ENCODE measurements at places on chromosomes 6 and 20.
A peak's percentile ranks its signal among the peaks of the same experiment; 100 is the strongest.

DNA sequence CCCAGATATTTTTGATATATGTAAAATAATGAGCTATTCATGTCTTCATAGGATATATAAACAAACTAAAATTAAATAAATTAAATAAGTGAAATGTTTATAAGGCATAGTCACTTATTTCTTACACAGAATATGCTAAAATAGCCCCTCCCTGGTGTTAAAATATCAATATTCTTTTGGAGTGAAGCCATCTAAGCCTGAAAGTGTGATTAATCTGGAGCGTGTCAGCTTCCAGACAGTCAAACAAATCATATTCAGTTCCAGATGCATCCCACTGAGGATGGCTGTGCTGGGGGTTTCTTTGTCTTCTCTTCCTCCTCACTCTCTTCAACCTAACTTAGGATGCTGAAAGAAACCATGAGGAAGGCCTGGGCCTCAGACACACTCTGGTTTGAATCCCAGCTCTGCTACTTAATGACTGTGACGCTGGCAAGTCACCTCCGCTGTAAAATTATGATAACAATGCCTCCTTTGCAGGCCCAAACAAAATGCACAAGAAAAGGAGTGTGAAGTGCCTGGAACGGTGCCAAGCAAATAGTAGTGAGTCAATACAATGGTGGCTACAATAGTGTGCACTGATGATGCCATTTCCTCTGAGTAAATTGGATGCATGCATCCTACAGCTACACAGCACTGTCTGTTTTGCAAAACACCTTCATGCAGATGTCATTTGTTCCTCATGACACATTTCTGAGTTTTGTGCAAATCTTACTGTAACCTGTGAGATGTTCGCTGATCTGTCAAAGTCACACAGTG lies 161.4 kb downstream of the FOXC1 start:
- DNase-seq, result peak; percentile 28
- no peaks in the 10 kb centered on the region for H3K36me3 ChIP-seq
- no peaks in the 10 kb centered on the region for H3K27me3 ChIP-seq
- peaks cover 20% of the 10 kb centered on the region for H3K4me1 ChIP-seq
- no peak overlapping the region for H3K4me3 ChIP-seq

- H3K4me1 ChIP-seq, result peaks cover 8% of the 10 kb centered on the region
- no peak overlapping the region for H3K27ac ChIP-seq
- no peak for DNase-seq
- H3K27me3 ChIP-seq, result no peaks in the 10 kb centered on the region
- H3K36me3 ChIP-seq, result peaks cover 14% of the 10 kb centered on the region
- no peak overlapping the region for H3K4me3 ChIP-seq
Measured at GRCh38 chr20:3854462-3854871, 7.8 kb downstream of the MAVS start.

GRCh38 chr6:16249971-16250370 lies 11.6 kb downstream of the GMPR start:
- H3K4me1 ChIP-seq, result peaks cover 11% of the 10 kb centered on the region
- no peak overlapping the region for H3K27ac ChIP-seq
- no peak for DNase-seq
- no peaks in the 10 kb centered on the region for H3K36me3 ChIP-seq
- H3K4me3 ChIP-seq, result no peak overlapping the region
- no peaks in the 10 kb centered on the region for H3K27me3 ChIP-seq

GRCh38 chr6:54588176-54588575 lies 258.4 kb upstream of the FAM83B start:
- H3K4me3 ChIP-seq, result no peak overlapping the region
- no peak for DNase-seq
- H3K4me1 ChIP-seq, result no peaks in the 10 kb centered on the region

GRCh38 chr20:57212534-57213276 lies 53.7 kb downstream of the BMP7 start:
- H3K4me1 ChIP-seq, result peaks cover 12% of the 10 kb centered on the region
- peak; percentile 49 for DNase-seq
- no peaks in the 10 kb centered on the region for H3K36me3 ChIP-seq
- no peak overlapping the region for H3K27ac ChIP-seq

DNA sequence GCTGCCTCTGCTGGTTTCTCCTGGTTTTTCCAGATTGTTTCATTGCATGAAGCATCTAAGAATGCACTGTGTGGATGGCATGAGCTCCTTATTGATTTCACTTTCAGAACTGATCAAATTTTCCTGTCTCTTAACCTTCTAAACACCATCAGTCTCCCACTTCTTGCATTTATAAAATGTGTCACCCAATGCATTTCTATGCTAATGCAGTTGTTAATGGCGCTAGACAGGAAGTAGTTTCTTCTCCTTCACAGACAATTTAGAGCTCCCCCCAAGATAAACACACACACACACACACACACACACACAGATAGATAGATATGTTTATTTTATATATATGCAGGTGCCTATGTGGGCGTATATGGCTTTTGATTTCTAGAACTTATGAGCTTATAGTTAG lies 45.6 kb upstream of the FOXA2 start:
- no peak overlapping the region for H3K4me3 ChIP-seq
- no peak for DNase-seq
- H3K27ac ChIP-seq, result no peak overlapping the region
- no peaks in the 10 kb centered on the region for H3K27me3 ChIP-seq
- no peaks in the 10 kb centered on the region for H3K36me3 ChIP-seq
- no peaks in the 10 kb centered on the region for H3K4me1 ChIP-seq

DNA sequence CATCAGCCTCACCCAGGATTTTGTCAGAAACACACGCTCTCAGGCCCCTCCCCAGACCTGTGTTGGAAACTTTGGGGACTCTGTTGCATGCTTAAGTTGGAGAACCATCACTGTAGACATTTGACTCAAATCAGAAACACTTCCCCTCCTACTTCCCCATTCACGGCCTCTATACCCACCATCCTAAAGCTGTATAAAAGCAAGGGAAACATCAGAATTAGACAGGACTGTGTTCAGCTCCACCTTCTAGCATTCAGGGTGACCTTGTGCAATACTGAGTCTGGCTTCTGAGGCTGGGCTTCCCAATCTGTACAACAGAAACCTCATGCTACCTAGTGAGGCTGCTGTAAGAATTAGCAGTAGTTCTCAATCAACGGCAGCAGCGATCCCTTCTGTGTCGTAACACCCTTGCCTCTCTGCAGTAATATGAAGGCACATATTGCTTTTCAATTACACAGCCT lies 252.3 kb downstream of the LY86 start:
- no peaks in the 10 kb centered on the region for H3K27me3 ChIP-seq
- no peak overlapping the region for H3K27ac ChIP-seq
- no peaks in the 10 kb centered on the region for H3K36me3 ChIP-seq
- peaks cover 21% of the 10 kb centered on the region for H3K4me1 ChIP-seq
- no peak overlapping the region for H3K4me3 ChIP-seq

DNA sequence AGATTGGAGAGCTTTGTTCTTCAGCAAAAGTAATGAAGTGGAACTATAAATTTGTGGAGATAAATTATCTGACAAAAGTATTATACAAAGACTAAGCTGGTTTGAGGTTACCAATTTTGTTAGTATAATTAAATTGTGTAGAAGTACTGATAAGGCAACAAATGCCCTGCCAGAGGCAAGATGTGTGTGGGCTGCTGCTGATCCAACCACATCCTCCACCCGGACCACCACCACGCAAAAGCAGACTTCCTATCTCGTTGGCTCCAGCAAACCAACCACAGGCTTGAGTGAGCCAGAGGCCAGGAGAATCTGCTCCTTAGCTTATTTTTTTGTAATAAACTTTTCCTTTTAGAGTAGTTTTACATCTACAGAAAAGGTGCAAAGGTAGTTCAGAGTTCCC lies 1.1 kb upstream of the MYLK4 start:
- H3K4me3 ChIP-seq, result no peak overlapping the region
- H3K27me3 ChIP-seq, result no peaks in the 10 kb centered on the region
- H3K27ac ChIP-seq, result no peak overlapping the region
- no peaks in the 10 kb centered on the region for H3K36me3 ChIP-seq
- DNase-seq, result no peak
- H3K4me1 ChIP-seq, result no peaks in the 10 kb centered on the region

GRCh38 chr20:37669773-37670236 lies 24.0 kb upstream of the CTNNBL1 start:
- peaks cover 18% of the 10 kb centered on the region for H3K27me3 ChIP-seq
- no peak overlapping the region for H3K4me3 ChIP-seq
- H3K4me1 ChIP-seq, result peaks cover 6% of the 10 kb centered on the region
- DNase-seq, result no peak
- H3K36me3 ChIP-seq, result no peaks in the 10 kb centered on the region

DNA sequence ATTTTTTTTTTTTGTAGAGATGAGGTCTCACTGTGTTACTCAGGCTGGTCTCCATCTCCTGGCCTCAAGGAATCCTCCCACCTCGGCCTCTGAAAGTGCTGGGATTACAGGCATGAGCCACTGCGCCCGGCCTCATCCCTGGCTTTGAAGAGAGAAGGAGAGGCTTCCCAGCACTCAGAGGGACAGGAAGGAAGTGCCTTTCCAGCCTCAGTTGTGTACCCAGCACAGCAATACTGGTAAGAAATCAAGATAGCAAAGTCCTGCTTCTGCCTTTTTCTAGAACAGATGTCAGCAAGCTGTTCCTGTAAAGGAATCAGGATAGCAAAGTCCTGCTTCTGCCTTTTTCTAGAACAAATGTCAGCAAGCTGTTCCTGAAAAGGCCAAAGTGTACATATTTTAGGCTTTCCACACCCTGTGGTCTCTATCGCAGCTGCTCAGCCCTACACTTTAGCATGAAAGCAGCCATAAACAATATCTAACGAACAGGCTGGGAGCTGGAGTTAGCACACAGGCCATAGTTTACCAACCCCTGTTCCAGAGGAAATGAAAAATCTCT lies 6.3 kb upstream of the PLTP start:
- H3K27ac ChIP-seq, result no peak overlapping the region
- DNase-seq, result no peak
- H3K36me3 ChIP-seq, result no peaks in the 10 kb centered on the region
- H3K4me3 ChIP-seq, result no peak overlapping the region
- no peaks in the 10 kb centered on the region for H3K27me3 ChIP-seq

- no peak overlapping the region for H3K4me3 ChIP-seq
- H3K27ac ChIP-seq, result no peak overlapping the region
- H3K4me1 ChIP-seq, result no peaks in the 10 kb centered on the region
- DNase-seq, result no peak
- no peaks in the 10 kb centered on the region for H3K36me3 ChIP-seq
Measured at GRCh38 chr6:106167096-106167814, 81.1 kb downstream of the PRDM1 start.

GRCh38 chr20:36808317-36809257 lies 35.0 kb upstream of the DSN1 start:
- H3K27ac ChIP-seq, result peak overlapping the region; percentile 66
- H3K27me3 ChIP-seq, result no peaks in the 10 kb centered on the region
- peaks cover 12% of the 10 kb centered on the region for H3K4me1 ChIP-seq

GRCh38 chr6:134340179-134340975 lies 22.5 kb upstream of the SGK1 start:
- no peak overlapping the region for H3K27ac ChIP-seq
- no peaks in the 10 kb centered on the region for H3K27me3 ChIP-seq
- H3K4me1 ChIP-seq, result no peaks in the 10 kb centered on the region
- H3K4me3 ChIP-seq, result no peak overlapping the region
- H3K36me3 ChIP-seq, result no peaks in the 10 kb centered on the region

DNA sequence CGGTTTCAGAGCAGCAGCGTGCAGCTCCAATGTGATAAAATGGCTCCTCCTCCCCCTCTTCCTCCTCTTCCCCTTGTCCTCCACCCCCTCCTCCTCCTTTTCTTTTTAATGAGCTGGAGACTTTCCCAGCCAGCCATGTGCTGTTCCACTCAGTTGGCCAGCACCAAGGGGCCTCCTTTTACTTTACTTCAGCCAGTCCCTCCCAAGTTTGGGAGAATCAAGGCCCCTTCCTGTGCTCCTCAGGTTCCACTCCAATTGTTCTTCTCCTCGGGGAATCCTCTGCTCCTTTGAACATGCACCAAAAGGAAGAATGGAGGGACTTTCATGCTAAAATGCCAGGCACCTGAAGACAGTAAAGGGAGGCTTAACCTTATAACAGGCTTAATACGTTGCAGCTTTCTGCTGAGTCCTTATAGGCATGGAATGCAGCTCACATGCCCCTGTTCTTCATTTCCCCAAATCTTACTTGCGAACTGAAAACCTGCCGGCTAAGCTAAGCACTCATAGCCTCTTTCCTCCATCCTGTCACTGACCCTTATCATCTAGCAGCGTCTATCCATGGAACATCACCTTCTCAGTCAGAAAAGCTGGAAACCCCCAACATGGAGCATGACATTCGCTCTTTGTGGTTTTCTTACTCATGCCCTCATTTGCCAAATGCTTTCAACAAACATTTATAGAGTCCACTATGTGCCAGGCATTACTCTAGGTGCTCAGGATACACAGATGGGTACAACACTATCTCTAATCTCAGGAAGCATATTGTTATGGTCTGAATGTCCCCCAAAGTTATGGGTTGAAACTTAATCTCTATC lies 170.6 kb downstream of the PHACTR1 start:
- H3K36me3 ChIP-seq, result no peaks in the 10 kb centered on the region
- H3K4me3 ChIP-seq, result no peak overlapping the region
- DNase-seq, result no peak
- H3K27ac ChIP-seq, result no peak overlapping the region
- no peaks in the 10 kb centered on the region for H3K27me3 ChIP-seq
- H3K4me1 ChIP-seq, result no peaks in the 10 kb centered on the region

GRCh38 chr20:2984956-2985661 lies 58.3 kb upstream of the GNRH2 start:
- DNase-seq, result no peak
- no peak overlapping the region for H3K4me3 ChIP-seq
- H3K27me3 ChIP-seq, result no peaks in the 10 kb centered on the region
- peaks cover 7% of the 10 kb centered on the region for H3K4me1 ChIP-seq
- H3K36me3 ChIP-seq, result peaks cover 5% of the 10 kb centered on the region

DNA sequence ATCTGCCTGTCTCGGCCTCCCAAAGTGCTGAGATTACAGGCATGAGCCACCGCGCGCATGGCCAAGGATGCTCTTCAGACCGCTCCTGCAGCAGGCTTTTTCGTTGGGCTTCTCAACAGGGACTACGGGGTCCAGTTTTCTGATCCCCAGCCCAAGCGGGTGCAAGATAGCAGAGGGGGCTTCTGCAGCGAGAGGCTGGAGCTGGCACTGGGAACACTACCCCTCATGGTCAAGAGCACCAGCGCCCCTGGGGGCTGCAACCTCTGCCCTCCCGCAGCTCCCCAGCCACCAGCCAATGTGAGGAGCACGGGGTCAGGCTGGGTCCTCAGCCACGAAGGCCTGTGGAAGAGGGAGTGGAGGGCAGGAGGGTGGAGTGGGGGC lies 6.0 kb downstream of the CTSZ start:
- peaks cover 10% of the 10 kb centered on the region for H3K4me1 ChIP-seq
- H3K27me3 ChIP-seq, result no peaks in the 10 kb centered on the region
- no peak for DNase-seq
- no peak overlapping the region for H3K27ac ChIP-seq
- peaks cover 29% of the 10 kb centered on the region for H3K36me3 ChIP-seq

DNA sequence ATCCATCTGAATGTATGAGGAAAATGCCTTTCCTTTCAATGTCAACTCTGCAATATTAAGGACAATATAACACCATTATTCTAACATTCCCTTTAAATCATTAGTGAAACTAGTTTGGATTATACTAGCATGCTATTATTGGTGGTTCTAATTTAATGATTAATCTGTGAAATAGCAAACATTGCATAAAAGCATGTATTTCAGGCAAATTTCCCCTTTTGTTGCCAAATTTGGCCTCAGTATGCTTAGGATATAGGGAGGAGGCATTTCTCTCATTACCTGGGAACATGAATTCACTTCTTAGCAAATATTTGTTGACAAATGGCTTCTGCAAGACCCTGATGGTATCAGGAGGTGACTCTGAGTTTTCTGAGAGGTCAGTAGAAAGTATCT lies 1.6 kb downstream of the TPMT start:
- peak overlapping the region; percentile 98 for H3K27ac ChIP-seq
- H3K4me3 ChIP-seq, result peak overlapping the region; percentile 94
- H3K27me3 ChIP-seq, result no peaks in the 10 kb centered on the region
- H3K4me1 ChIP-seq, result peaks cover 20% of the 10 kb centered on the region

- no peaks in the 10 kb centered on the region for H3K4me1 ChIP-seq
- no peaks in the 10 kb centered on the region for H3K36me3 ChIP-seq
- no peak overlapping the region for H3K4me3 ChIP-seq
- H3K27me3 ChIP-seq, result no peaks in the 10 kb centered on the region
- no peak overlapping the region for H3K27ac ChIP-seq
- no peak for DNase-seq
Measured at GRCh38 chr6:142918339-142919042, 26.5 kb downstream of the HIVEP2 start.

Data from keratinocyte (primary cell).